ENCODE measurements at places on chromosomes 4 and X. TPM values are rescaled to one million over a fixed set of nuclear protein-coding genes. Genes with fewer than 3 reads are reported as not detected.

The MAOB gene
- not detected for total RNA-seq

The GABRA4 gene
- total RNA-seq = not detected

The NUDT9 gene
- 11.2 TPM for total RNA-seq

The GPR82 gene
- not detected for total RNA-seq

The DYNLT3 gene
- total RNA-seq = 46.3 TPM

The CORIN gene
- total RNA-seq = 0.63 TPM

The CXCL9 gene
- not detected for total RNA-seq

The CFAP299 gene
- not detected for total RNA-seq

The C4orf50 gene
- total RNA-seq = not detected

The KLB gene
- not detected for total RNA-seq

The MAGEA2B gene
- total RNA-seq = not detected

The PABPC1L2B gene
- not detected for total RNA-seq

The CT45A10 gene
- total RNA-seq = not detected

The LIMCH1 gene
- 17.4 TPM for total RNA-seq

The CSTF2 gene
- total RNA-seq = 12.3 TPM

The USP17L22 gene
- not detected for total RNA-seq

The SERTM2 gene
- total RNA-seq = not detected

The BMPR1B gene
- total RNA-seq = 0.76 TPM

The POU3F4 gene
- not detected for total RNA-seq

The MID1IP1 gene
- total RNA-seq = 32.1 TPM

The TRIM75 gene
- not detected for total RNA-seq

The SPACA5 gene
- total RNA-seq = not detected

The ART3 gene
- total RNA-seq = not detected

The FHIP1A gene
- 0.11 TPM for total RNA-seq

The CPLX1 gene
- total RNA-seq = not detected

The TMEM31 gene
- not detected for total RNA-seq

The PRRG1 gene
- total RNA-seq = 9.2 TPM

The TMPRSS11D gene
- not detected for total RNA-seq
